ENCODE measurements at places on chromosomes 11 and 22.

DNA sequence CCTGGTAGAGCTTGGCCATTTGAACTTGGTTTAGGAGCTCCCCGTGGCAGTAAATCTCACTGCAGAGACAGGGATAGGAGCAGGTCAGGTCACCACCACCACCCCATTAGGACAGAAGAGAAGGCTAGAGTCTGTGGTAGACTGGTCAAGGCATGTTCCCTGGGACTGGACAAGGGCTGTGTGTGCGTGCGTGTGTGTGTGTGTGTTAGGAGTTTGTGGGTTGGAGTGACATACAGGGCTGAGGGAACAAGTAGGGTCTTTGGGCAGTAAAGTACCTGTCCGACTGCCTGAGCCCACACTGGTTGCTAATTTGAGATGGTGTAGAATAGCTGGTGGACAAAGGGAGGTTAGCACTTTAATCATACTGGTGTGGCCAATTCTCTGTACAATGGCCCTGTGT is 16.1 kb downstream of the TREH start:
- DNase-seq, result no peak

DNA sequence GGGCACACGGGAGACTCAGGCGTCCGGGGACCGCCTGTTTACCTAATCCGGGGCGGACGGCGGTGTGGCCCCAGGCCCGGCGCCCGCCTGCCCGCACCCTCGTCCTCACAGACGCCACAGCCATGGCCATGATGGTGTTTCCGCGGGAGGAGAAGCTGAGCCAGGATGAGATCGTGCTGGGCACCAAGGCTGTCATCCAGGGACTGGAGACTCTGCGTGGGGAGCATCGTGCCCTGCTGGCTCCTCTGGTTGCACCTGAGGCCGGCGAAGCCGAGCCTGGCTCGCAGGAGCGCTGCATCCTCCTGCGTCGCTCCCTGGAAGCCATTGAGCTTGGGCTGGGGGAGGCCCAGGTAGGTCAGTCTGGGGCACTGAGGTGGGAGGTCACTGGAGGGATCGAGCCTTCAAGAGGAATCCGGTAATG is 10.0 kb upstream of the RAB1B start:
- no peak for DNase-seq

DNA sequence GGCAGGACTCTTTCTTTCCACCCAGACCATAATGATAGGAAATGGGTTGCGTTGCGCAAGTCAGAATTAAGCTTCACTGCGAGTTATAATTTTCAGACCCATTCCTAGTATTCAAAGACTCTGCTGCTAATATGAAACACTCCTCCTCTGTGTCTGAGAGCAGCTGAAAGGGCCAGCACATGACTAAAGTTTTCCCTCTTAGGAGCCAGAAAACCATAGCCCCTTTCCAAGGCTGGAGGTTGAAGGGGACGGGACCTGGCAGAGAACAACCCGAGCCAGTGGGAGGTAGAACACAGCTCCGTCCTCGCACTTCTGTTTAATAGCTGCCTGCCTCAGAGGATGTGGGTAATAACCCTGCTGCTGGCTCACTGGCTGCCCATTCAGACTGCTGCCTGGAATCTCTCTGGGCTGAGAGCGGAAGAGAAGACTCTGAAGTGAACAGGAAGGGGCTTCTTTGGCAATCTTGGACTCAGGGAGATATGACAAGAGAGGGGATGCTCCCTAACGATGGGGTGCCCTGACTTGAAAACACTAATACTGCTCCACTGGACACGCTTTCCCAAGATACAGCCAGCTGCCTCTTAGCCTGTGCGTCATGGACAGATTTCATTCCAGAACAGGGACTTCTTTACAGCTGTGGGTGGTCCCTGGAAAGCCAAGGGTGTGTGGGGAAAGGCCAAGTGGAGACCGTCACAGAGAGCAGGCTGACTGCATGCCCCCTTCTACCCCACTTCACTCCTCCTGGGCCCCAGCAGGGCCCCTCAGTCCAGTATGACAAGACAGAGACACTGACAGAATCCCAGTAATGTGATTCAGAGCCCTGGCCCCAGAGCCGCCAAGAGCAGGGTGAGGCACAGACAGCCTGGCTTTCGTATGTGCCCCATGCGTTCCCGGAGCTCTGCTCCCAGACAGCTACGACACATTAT is 156.9 kb downstream of the FEZ1 start:
- no peak for DNase-seq

- DNase-seq, result no peak
These were observed 4.5 kb upstream of the GCAT start for GRCh38 chr22:37803195-37803638.
